ENCODE measurements at places on chromosomes 2 and 18.

DNA sequence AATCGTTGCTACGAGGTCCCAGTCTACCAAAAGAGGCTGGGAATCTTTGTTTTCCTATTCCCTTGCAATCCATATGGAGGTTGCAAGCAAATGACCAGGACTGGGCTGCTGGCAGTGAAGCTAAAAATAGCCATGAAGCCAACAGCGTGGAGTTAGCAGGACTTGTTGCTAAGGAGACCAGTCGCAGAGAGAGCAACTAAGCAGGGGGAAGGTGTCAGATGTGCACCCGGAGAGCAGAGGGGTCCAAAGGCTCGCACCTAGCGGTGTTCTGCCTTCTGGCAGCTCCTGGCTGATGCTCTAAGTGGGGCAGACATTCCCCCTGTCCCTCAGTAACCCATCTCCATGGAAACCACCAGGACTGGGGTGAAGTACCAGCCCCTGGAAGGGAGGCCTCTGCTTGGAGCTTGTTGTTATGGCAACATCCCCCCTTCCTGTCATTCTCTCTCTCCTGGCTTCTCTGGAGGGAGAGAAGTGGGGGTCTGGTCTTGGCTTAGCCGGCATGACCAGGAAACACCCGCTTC is 84.6 kb downstream of the DNMT3A start:
- no peak for DNase-seq
- 0 out of 2 replicates have a peak, but pooled peaks cover 3% of the 10 kb centered on the region for H3K4me1 ChIP-seq
- no peak overlapping the region for H3K4me3 ChIP-seq
- H3K27me3 ChIP-seq, result no peaks in the 10 kb centered on the region

GRCh38 chr2:188607501-188607900 is 315.8 kb downstream of the GULP1 start:
- no peak overlapping the region for H3K27ac ChIP-seq
- H3K27me3 ChIP-seq, result no peaks in the 10 kb centered on the region
- H3K4me3 ChIP-seq, result no peak overlapping the region
- H3K36me3 ChIP-seq, result no peaks in the 10 kb centered on the region
- no peak for DNase-seq
- H3K4me1 ChIP-seq, result no peaks in the 10 kb centered on the region

- peaks cover 25% of the 10 kb centered on the region for H3K4me1 ChIP-seq
- H3K27me3 ChIP-seq, result no peaks in the 10 kb centered on the region
- no peak overlapping the region for H3K4me3 ChIP-seq
- H3K36me3 ChIP-seq, result peaks cover 57% of the 10 kb centered on the region
- no peak overlapping the region for H3K27ac ChIP-seq
Measured at GRCh38 chr2:28801726-28802125, 8.9 kb upstream of the SPDYA start.

DNA sequence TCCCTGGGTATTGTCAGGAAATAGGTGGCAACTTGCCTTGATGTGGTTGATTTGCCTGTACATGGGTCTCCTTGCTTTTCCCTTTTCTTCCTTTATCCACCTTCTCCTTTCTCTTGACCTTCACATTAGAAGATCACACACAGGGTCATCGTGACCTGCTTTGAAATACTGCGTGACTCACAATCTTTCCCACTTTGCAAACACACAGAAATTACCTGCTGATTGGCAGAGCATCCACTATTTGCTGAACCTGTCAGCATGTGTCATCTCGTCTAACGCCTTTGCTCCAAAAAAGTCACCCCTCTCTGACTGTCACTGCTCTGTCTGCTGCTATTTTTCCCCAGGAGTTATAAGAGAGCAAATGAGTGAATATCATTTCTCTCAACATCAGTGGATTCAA is 60.8 kb downstream of the MYO3B start:
- no peaks in the 10 kb centered on the region for H3K27me3 ChIP-seq
- peaks cover 13% of the 10 kb centered on the region for H3K4me1 ChIP-seq
- no peak overlapping the region for H3K4me3 ChIP-seq
- H3K36me3 ChIP-seq, result no peaks in the 10 kb centered on the region
